ENCODE measurements at places on chromosomes 3 and 15.

GRCh38 chr3:5699811-5700210, 512.3 kb downstream of the EDEM1 start:
- no peak for DNase-seq

GRCh38 chr3:114860531-114860930, 286.6 kb downstream of the ZBTB20 start:
- no peak for DNase-seq

GRCh38 chr15:70563561-70564095, 199.7 kb downstream of the UACA start:
- DNase-seq = no peak

- DNase-seq = no peak
Observed at GRCh38 chr3:115982629-115983028, 359.3 kb downstream of the GAP43 start.

DNA sequence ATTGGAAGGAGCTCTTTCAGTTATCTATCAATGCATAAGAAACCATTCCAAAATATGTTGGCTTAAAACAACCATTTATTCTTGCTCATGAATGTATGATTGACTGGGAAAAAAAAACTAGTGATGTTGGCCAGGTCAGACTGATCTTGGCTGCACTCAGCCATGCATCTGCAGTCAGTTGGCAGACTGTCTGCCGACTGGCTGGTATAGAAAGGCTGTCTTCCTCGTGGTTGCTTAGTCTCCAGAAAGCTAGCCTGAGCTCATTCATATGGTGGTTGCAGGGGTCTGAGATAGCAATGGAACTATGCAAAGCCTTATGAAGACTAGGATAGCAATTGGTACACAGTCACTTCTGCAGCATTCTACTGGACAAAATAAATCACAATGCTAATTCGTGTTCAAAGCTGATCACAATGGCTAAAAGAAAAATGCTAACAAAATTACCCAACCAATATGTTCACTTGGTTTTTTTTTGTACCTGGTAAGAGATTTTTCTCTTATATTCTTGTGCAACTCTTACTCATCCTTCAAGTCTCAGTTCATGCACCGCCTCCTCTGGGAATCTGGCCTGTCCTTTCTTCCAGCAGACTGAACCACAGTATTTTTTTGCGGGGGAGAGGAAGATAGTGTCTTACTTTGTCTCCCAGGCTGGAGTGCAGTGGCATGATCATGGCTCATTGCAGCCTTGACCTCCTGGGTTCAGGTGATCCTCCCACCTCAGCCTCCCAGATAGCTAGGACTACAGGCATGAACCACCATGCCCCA, 126.8 kb downstream of the KCNAB1 start:
- no peak for DNase-seq

- DNase-seq = no peak
Observed at GRCh38 chr15:66389098-66389858, 2.6 kb downstream of the MAP2K1 start.

DNA sequence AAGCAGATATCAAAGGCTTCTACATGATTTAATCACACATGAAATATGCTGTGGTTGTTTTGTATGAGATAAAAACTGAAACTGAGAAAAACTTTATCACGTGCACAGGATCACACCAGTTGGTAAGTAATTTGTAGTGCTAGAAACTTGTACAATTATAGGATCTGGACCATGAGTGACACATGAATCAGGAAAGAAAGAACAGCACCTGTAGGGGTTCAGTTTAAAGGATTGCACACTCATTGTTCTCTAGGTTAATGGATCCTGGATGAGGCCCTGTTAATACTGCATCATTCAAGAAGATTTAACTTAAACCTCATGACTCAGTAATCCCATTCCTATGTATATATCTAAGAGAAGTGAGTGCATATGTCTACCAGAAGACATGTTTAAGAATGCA, 87.9 kb downstream of the STT3B start:
- no peak for DNase-seq

DNA sequence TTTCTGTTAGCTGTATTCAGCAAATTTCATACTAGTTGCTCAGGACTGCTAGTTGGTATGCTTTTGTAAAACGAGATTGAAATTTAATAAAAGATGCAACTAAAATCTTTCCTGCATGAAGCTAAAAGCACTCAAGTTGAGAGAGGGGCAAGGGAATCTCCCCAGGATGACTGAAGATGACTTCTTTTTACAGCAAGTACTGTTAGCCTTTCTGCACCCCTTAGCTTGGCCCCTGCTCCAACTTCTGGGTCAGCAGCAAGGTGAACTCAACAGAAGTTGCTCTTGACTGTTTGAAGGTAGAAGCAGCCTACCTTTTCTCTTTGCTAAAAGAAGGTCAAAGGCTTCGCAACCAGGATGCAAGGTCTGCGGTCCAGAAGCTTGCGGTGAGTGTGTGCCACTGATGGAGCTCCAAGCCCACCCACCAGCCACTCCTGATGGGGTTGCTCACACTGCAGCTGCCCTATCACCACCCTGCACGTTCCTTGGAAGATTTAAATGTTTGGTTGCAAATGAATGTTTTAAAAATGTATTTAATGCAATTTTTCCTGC, 32.5 kb downstream of the NME9 start:
- no peak for DNase-seq

GRCh38 chr3:123100193-123100776, 33.5 kb downstream of the PDIA5 start:
- no peak for DNase-seq

GRCh38 chr15:38202361-38202760, 50.3 kb upstream of the SPRED1 start:
- no peak for DNase-seq

- DNase-seq = peak; percentile 63
Observed at GRCh38 chr15:79090487-79091203, at the start of gene RASGRF1. Gene RASGRF1, minus strand, starts transcription at chr15:79090780. Its CDS starts 282 bp downstream, at chr15:79090498.

Measured in posterior cingulate gyrus (tissue), 11 donors.